ENCODE measurements at places on chromosomes 2 and 18. TPM values are rescaled to one million over a fixed set of nuclear protein-coding genes. Genes with fewer than 3 reads are reported as not detected.

Gene ABCB11
- total RNA-seq = 0.53 TPM

Gene IL36G
- not detected for total RNA-seq

Gene PROM2
- total RNA-seq = under 0.01 TPM

Gene TMEM169
- total RNA-seq = 0.07 TPM

Gene MLPH
- 0.27 TPM for total RNA-seq

Gene MC2R
- not detected for total RNA-seq

Gene HOXD3
- total RNA-seq = 11.2 TPM

Gene IL36A
- not detected for total RNA-seq

Gene CPO
- total RNA-seq = not detected

Gene GPR45
- total RNA-seq = not detected

Gene DLX1
- not detected for total RNA-seq

Gene DSG1
- not detected for total RNA-seq

Gene SH3RF3
- total RNA-seq = 7.3 TPM

Gene SLC14A1
- not detected for total RNA-seq

Gene TEKT4
- total RNA-seq = not detected

Gene CFAP65
- not detected for total RNA-seq

Gene TUBA3E
- total RNA-seq = not detected

Gene GPR17
- not detected for total RNA-seq

Gene FZD7
- 0.27 TPM for total RNA-seq

Gene MYO1B
- total RNA-seq = 84.6 TPM

Gene FTCDNL1
- total RNA-seq = 1.7 TPM

Gene FIGN
- 6.5 TPM for total RNA-seq

Gene SEC11C
- 22.3 TPM for total RNA-seq

Gene LYG2
- not detected for total RNA-seq

Gene STAT4
- 0.07 TPM for total RNA-seq

Gene PTH2R
- total RNA-seq = not detected

Gene UGT1A4
- total RNA-seq = not detected

Gene TNFRSF11A
- 5.5 TPM for total RNA-seq

Gene ST6GAL2
- not detected for total RNA-seq

Gene SLC5A7
- not detected for total RNA-seq

Gene C2orf81
- 0.40 TPM for total RNA-seq

Gene PLB1
- 0.53 TPM for total RNA-seq

Gene SPDYA
- total RNA-seq = 2.7 TPM

Gene RSAD2
- 0.13 TPM for total RNA-seq

Gene CYTIP
- total RNA-seq = 0.13 TPM

Gene SPATS2L
- 56.6 TPM for total RNA-seq

Gene CYP27A1
- total RNA-seq = 4.1 TPM

Gene MFSD2B
- total RNA-seq = not detected

Data from thoracic aorta endothelial cell (primary cell).